ENCODE measurements at places on chromosomes 3 and 15.
A peak's percentile ranks its signal among the peaks of the same experiment; 100 is the strongest.

DNA sequence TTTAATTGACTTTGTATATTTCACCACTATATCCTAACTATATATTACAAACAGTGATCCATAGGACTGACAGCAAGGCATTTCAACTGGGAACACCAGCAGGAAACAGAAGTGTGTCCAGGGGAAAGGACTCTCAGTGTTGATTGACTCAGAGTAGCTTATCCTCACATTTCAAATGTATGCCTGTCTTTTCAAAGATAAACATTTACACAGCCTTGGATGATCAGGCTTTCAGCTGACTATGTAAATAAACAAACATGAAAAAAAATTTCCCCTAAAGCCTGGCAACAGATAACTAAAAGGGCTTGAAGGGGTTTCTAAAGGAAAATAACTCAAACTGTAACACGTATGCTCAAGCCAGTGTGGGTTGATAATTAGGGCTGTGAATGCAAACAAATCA is 321.8 kb downstream of the TBC1D5 start:
- no peak for DNase-seq

DNA sequence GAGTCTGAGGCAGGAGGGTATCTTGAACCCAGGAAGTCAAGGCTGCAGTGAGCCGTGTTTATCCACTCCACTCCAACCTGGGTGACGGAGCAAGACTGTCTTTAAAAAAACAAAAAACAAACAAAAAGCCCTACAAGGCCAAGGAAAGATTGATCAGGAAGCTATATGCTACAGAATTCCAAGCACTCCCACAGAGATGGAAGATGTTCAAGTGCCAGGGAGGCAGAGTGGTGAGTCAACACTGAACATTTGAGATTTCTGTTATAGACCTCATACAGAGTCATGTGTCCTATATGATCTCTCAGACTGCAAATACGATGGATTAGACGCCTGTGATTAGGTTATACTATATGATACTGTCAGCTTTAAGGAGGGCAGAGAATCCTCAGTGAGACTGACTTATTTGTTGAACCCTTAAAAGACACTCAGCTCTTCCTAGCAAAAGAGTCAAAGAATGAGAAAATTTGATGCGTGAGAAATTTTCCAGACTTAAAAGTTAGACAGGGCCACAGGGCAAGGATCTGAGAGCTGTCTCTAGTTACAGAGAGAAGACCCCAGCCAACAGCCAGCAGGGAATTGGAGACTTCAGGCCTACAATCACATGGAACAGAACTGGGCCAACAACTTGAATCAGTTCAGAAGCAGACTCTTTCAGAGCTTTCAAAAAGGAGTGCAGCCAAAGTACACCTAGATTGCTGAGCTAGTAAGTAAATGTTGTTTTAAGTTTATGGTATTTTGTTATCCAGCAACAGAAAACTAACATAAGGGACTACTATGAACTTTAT is 107.6 kb downstream of the PIK3CB start:
- DNase-seq, result no peak

- no peak for DNase-seq
Measured at GRCh38 chr3:177946497-177946896, 589.7 kb upstream of the KCNMB2 start.

DNA sequence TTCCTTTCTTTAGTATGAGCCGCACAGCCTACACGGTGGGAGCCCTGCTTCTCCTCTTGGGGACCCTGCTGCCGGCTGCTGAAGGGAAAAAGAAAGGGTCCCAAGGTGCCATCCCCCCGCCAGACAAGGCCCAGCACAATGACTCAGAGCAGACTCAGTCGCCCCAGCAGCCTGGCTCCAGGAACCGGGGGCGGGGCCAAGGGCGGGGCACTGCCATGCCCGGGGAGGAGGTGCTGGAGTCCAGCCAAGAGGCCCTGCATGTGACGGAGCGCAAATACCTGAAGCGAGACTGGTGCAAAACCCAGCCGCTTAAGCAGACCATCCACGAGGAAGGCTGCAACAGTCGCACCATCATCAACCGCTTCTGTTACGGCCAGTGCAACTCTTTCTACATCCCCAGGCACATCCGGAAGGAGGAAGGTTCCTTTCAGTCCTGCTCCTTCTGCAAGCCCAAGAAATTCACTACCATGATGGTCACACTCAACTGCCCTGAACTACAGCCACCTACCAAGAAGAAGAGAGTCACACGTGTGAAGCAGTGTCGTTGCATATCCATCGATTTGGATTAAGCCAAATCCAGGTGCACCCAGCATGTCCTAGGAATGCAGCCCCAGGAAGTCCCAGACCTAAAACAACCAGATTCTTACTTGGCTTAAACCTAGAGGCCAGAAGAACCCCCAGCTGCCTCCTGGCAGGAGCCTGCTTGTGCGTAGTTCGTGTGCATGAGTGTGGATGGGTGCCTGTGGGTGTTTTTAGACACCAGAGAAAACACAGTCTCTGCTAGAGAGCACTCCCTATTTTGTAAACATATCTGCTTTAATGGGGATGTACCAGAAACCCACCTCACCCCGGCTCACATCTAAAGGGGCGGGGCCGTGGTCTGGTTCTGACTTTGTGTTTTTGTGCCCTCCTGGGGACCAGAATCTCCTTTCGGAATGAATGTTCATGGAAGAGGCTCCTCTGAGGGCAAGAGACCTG is 13.2 kb downstream of the GREM1 start:
- DNase-seq, result no peak

- no peak for DNase-seq
Measured at GRCh38 chr15:32872621-32873283, 154.9 kb downstream of the GREM1 start.

DNA sequence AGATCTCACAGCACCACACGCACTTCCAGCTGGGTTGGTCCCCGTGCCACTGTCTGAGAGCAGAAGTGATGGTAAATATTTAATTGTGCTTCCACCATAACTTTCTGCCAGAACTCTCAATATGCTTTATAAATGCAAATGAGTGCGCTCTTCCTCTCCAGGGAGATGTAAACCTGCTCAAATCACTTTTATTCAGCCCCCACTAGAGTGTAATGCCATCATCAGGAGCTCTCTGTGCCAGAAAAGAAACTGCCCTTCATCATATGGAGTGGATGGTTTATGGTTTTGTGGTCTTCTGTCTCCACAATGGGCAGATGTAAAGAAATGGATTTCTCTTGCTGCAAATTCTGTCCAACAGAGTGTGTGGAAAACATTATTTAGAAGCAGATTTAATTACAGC is 127.0 kb downstream of the EPHB1 start:
- no peak for DNase-seq

DNA sequence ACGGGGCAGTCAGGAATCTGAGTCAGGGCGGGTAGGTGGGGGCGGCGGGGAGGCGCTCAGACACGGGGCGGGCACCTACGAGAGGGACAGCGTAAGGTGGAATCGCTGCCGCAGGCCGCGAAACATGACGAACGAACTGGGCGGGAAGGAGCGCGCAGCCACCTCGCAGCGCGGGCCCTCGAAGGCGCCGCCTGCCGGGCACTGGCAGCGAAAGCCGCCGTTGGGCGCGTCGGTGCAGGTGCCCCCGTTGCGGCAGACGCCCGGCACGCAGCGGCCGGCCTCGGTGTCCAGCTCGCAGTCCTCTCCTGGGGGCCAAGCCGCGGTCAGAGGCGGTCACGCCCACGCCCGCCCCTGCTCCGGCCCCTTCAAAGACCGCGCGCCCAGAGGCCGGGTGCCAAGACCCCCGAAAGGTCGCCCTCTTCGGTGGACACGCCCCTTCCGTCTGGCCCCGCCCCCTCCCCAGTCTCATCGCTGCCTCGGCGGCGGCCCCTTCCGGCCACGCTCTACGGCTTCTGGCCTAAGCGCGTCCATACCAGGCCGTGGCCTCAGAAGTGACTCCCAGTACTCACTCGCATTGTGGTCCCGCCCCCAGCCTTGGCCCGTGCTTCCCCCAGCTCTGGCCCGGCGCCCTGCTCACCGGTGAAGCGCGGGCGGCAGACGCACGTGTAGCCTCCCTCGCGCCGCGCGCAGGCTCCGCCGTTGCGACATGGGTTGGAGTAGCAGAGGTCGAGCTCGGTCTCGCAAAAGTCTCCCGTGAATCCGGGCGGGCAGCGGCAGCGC is 6.4 kb downstream of the CELSR3 start:
- peak; percentile 94 for DNase-seq

- DNase-seq, result no peak
Measured at GRCh38 chr3:39213613-39214012, 21.2 kb upstream of the XIRP1 start.

GRCh38 chr3:53949541-53949940 is 57.9 kb upstream of the SELENOK start:
- no peak for DNase-seq

DNA sequence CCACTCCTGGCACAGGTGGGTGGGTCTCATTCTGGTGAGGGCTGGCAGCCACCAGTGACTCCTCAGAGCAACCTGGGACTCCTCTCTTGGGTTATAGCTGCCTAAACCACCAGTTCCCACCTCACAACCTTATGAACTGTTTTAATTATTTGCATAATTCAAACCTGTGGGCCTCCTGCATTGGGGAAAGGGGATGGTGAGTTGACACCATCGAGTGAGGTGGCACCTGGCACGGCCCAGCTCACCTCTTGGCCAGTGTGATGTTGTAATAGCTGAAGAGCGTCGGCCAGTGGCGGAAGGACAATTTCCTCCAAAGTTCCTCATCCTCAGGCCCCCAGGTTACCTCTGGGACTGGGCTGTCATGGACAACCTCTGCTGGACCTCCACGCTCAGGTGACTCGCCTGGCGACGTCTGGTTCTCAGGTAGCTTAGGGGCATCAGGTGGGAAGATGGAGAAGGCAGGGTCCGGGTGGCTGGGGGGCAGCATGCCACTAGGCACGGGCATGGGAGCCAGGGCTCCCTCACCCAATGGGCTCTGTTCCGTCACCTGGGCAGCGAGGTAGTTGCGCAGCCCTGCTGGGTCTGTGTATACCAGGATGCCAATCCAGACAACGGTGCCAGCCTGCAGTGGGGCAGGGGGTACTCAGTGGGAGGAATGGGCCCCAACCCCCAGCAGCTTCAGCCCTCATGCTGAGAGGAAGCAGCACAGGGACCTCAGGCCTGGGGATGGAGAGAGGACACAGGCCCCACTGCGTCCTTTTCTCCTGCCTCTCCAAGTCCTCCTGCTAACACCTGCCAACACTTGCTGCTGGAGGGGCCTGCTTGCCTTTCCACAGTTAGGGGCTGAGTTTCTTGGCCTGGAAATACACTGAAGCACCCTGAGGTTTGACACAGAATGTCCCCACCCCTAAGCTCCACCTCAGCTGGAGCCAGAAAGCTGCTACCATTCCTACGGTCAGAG is 38.5 kb downstream of the PTPN23 start:
- no peak for DNase-seq

DNA sequence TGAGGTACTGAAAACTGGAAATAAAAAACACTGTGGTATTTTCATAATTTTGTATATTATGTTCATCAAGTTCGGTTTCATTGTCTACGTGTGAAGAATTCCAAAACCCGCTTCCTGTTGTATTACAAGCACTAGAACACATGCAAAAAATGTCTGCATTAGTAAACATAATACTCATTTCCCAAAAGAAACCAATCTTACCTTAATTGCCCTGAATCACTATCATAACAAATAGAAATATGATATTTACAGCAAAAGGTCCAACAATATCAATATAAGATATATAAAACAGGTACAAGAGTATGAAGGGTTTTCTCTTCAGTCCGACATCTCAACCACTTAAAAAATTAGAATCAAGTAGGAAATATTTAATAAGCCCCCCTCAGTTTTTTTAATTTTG is 26.3 kb upstream of the GP5 start:
- no peak for DNase-seq

DNA sequence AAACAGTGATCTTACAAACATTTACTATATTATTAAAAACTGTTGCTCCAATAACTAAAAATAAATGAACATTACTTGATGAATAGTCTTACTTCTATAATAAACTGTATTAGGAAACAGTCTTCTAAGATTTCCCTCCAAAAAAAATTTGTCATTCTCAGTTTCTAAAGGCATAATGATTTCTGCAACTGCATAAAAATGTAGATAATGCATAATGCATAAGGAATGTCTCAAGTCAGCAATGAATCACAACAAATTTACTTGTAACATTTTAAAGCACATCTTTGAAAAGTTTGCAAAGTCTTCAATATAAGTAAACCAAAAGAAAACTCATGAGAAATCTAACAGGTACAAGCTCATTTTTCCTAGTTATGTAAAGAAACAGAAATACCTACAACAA is 113.5 kb downstream of the VPS13C start:
- DNase-seq, result no peak

- DNase-seq, result no peak
Measured at GRCh38 chr3:147089286-147089685, 317.1 kb downstream of the ZIC4 start.

DNA sequence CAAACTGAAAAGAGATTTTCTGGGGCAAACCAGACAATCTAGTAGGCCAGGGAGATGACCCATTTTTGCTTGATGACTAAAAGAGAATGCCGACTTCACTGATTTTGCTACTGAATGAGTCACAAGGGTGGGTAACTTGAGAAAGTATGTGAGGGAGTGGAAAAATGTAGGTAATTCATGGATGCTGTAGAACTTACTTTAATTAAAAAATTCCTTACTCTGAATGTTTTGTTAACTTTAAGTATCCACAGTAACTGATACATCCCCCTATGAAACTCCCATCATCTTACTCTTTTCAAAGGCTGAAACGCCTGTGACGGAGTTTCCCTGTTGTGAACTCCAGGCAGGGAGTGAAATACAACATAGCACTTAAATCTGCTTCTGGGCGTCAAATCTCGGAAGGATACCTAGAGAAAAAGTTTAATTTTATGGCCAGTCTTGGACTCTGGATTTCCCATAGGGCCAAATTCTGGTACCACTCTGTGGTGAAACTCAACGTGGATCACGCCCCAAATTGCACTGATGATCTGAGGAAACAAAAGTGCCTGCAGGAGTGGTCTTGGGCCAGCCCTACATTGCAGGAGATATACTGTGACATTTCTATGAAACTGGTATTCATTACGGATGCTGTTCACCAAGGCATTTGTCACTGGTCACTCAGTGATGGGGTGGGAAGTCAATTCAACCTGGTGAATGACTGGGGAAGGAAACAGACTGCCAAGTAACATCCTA is 24.0 kb downstream of the GOLIM4 start:
- no peak for DNase-seq

GRCh38 chr3:158272081-158272480 is 162.2 kb downstream of the RSRC1 start:
- DNase-seq, result no peak

DNA sequence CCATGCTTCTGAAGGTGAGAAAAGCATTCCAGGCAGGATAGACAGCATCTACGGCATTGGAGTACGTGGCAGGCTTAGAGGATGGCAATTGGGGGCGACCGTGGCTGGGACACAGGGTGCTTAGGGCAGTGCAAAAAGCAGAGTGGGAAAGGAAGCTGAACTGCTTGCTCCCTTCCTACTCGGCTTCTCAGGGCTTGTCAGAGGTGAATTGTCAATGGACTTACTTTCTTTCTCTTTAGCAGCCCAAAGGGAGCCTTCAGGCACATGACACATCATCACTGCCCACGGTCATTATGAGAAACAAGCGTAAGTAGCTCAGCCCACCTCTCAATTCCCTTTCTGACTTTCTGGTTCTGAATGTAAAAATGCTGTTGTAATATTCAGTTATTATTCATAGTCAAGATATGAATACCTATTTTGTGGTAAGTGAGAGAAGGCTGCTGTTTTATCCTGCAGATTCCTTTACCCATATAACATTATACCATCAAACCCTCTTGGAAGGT is 84.3 kb downstream of the KLHL25 start:
- DNase-seq, result peak; percentile 34

Data from GM20000 (cell line).